ENCODE measurements at places on chromosomes 16 and 17.

DNA sequence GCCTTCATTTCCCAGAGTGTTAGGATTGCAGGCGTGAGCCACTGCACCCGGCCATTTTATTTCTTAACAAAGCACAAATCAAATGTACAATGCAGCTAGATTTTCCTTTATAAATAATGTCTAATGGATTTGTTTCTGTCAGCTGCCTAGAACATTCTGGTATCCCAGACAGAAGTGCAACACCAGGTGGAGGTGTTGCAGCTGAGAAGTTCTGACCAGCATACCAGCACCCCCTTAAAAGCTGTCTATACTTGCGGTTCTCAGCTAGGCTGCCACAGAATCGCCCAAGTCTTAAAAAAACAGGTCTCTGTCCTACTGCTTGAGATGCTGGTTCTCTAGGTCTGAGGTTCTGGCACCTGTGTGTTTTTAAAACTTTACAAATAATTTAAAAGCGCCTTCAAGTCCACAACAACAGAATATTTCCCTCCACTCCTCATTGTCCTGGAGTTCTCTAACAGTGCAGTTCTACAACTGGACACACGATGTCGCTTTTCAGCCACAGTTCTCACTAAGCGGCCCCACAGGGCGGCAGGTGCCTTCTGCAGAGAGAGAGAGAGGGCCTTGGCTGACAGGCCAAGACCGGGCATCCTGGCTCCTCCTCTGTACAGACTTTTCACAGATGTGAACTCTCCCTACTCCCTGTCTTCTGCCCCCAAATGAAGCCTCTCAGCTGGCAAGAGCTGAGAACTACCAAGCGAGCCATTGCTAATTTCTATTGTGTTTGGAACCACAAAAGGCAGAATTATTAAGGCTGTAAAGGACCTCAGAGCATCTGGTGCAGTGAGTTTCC lies 32.6 kb upstream of the MEOX1 start:
- peak; percentile 65 for DNase-seq

- DNase-seq, result peak; percentile 65
Measured at GRCh38 chr16:25126820-25127232, 15.3 kb downstream of the LCMT1 start.

- DNase-seq, result peak; percentile 44
Measured at GRCh38 chr16:72952811-72953271, 95.1 kb downstream of the ZFHX3 start.

GRCh38 chr17:58153046-58153445 lies 4.9 kb downstream of the OR4D1 start:
- no peak for DNase-seq

DNA sequence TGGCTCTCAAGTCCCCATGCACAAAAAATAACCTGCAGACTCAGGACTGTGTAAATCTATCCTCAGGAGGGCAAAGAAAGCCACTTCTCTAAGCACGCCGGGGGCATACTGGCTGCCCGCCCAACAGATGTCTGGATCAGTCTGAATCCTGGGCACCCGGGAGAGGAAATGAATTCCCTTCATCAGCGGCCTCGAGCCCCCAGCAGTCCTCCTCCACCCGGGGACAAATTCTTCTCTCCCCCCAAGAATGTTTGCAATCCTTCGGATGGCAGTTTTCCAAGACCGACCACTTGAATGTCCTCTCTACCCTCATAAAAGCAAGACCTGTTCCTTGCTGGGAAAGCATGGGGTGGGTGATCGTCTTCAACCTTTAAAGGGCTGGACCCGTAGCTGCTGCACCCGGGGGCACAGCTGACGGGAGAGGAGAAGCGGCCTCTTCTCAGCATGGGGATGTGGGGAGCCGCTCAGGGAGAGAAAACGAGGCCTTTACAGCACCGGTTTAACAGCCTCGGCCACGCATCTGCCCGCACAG lies 9.4 kb upstream of the MAP2K3 start:
- DNase-seq, result no peak

GRCh38 chr17:79573196-79573896 lies 37.5 kb downstream of the RBFOX3 start:
- DNase-seq, result no peak

- DNase-seq, result peak; percentile 43
Measured at GRCh38 chr16:28010671-28011070, 52.8 kb downstream of the GSG1L start.

DNA sequence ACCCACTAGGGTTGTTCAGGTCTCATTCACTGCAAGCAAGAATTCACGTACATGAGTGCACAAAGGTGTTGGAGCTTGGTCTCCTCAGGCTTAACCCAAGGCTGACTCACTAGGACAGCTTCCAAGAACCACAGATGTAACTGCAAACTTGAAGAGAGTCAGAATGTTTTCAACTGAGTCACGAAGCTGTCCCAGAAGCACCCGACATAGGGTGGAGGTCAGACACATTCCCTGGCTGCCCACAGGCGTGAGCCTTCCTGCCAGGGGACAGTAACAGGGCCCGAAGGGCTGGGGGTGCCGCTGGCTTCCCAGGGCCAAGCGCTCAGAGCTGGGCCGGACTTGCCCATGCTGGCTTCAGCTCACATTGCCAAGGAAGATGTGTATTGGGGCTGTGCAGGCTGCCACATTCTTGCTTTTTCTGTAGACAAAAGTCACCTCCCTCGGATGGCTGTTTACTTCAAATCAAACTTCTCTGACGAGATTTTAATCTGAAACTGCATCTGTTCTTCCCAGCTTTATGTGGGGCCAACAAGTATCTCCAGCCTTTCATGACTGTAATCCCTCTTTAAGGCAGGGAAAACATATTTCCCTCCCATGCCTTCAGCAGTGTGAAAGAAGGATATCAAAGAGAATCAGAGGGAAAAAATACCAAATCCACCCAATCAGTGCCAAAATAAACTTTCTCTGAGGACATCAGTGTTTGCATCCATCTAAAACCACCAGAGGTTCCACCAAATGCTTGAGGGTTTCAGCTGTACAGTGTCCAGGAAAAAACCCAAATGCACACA lies 14.3 kb downstream of the CMTM3 start:
- peak; percentile 89 for DNase-seq

GRCh38 chr17:10226930-10227695 lies 28.7 kb upstream of the GAS7 start:
- DNase-seq, result no peak

DNA sequence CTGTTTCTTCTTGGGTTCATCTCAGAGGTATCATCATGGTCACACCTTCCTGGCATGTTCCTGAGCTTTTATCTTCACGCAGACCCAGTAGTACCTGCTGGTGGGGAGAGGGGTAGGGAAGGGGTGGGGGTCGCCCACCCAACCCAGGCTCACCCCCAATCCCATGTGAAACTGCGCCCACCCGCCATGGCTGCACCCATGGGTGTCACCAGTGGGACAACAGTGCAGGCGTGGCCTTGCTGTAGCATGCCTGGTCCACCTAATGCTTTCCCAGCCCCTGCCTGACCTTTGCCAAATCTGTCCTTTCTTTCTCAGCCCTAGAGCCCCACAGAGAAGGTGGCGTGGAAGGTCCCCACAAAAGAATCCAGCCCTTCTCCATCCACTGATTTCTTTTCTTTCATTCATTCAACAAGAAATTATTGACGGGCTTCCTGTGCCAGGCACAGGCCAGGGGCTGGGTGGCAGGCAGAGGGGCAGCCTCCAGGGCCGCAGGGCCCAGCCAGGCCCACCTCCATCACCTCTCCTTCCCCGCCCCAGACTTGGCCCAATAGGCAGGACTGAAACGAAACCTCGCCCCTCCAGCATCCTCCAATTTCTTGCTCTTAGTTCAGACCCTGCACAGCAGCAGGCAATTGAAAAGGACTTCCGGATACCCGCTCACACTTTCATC lies 79.1 kb upstream of the TNRC6C start:
- DNase-seq, result no peak

GRCh38 chr16:20181416-20181815 lies 107.7 kb upstream of the GPR139 start:
- DNase-seq, result no peak

DNA sequence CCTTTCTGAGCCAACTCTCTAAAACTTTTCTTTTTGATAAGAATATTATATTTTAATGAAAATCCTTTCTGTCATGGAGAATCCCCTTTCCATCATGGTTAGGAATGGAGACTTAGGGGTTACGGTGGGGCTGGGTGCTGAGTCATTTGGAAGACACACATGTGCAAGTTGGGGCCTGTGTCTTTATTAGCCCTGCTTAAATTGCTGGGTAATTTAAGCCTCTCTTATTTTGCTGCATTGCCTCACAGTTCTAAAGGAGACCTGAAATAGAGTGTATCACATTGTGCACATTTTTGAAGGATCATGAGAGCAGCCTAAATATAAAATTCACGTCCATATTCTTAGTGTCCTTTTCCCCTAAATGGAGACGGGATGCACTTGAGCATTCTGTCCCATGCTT lies 61.8 kb upstream of the RBFOX1 start:
- no peak for DNase-seq

GRCh38 chr16:28258567-28258966 lies 33.8 kb upstream of the SBK1 start:
- peak; percentile 13 for DNase-seq

DNA sequence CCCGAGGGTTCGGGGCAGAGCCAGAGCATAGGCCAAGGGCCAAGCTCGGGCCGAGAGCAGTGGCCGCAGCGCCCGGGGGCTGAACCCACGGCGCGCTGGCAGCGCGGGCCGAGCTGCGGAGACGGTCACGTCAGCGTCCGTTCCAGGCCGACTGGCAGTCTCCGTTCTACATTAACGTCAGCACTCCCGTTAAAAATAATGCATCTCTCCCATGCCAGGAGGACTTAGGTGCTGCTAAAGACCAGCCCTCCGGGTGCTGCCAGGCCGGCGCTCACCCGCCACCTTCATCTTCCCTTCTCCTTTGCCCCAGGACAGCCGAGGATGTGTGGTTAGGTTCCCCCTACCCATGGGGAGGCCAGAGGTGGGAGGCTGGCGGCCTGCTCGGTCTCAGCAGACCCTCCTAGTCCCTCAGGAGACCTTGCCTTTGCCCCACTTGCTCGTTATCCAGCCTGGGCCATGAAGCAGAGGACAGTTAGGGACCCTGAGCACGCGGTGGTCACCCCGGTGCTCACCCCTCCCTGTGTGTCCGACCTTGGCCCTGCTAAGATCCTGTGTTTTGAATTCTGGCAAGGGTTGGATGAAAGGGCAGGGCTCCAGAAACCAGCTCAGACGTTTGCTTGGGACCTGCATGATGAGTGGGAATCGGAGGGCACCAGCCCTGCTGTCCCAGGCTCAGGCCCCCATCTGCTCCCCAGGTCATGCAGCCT lies 572 bp downstream of the MPG start:
- DNase-seq, result peak; percentile 45

- DNase-seq, result no peak
Measured at GRCh38 chr17:6135996-6136395, 65.8 kb downstream of the WSCD1 start.

GRCh38 chr17:58310511-58311428 lies 17.8 kb downstream of the TSPOAP1 start:
- no peak for DNase-seq

- peak; percentile 76 for DNase-seq
Measured at GRCh38 chr16:85372627-85373372, 240.3 kb upstream of the GSE1 start.

GRCh38 chr17:1203967-1204291 lies 24.1 kb upstream of the ABR start:
- DNase-seq, result no peak

DNA sequence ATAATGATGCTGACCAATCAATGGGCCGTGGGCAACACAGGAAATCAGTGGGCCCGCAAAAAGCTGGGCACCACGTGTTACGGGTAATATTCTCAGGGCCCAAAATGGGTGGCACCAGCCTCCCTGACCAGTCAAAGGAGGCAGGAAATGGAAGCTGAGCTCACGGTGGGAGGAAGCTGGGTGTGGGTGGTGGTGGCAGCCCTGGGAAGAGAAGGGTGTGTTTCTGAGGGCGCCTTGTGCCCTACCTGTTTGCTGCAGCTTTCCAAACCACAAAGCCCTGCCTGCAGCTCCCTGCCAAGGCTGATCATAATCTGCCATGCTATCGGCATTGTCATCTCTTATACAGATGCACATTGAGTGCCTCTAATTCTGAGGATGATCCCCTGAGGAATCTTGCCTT lies 457.9 kb downstream of the SLC39A11 start:
- no peak for DNase-seq

- peak; percentile 80 for DNase-seq
Measured at GRCh38 chr17:60600490-60601446, 775 bp downstream of the PPM1D start.

DNA sequence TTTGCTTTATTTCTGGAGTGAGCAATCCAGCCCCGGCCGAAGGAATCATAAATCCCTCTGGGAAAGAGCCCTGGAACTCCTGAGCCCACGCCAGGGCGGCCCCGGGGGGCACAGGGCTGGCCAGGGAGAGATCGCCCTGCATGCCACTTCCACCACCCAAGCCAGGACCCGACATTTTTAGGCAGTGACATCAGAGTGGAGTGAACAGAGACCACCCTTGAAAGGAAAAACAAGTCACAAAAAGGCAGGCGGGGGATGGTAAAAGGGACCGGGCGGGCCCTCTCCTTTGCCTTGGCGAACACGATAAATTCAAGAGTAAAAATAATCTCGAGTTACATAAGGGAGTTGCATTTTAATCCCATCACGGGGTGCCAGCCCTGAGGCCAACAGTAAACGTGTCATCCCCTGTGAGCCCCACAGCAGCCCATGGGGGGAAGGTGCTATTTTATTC lies 284.1 kb downstream of the C16orf95 start:
- DNase-seq, result no peak

- no peak for DNase-seq
Measured at GRCh38 chr16:9846362-9847099, 335.7 kb downstream of the GRIN2A start.

DNA sequence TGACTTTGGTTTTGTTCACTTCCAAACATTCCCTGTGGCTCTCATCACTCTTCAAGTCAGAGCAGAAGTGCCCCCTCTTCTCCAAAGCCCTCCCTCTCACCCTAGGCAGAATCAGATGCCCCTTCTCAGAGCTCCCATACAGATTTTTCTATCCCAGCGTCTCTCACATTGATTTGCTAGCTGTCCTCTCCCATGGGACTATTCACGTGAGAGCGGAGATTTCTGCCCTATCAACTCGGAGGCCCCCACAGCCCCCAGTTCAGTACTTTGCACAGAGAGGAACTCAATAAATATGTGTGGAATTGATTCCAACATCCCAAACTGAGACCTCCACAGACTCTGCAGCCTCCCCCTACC lies 182.6 kb downstream of the C16orf78 start:
- no peak for DNase-seq

- no peak for DNase-seq
Measured at GRCh38 chr17:50621574-50622031, 13.1 kb upstream of the ABCC3 start.

DNA sequence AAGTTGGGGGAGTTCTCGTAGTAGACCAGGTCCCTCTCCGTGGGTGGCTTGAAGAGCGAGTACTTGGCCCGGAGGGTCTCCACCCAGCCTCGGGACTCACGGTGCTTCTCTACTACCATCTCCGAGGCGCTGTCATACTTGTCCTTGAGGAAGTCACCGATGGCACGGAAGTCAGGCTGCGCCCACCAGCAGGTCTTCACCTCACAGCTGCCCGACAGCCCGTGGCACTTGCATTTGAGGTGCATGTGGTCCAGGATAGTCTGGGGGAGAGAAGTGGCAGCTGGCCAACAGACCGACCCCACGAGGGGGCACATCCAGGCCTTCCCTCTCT lies 50.0 kb downstream of the WNT3 start:
- DNase-seq, result no peak

DNA sequence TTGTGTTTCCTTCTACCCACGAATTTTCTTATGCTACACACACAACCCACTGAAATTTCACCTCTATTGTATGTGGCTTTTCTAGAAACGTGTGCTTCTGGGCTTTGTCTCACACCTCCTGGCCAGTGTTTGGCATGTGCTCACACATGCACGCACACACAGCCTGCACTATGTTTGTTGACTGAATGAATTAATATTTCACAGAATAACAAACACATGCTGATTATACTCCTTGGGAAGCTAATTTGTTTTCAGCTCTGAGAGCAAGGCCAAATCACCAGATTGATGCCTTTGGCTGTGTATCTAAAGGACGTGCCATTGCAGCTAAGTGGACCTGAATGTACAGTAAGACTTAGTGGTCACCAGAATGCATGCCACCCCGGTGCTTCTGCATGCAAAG lies 210.7 kb downstream of the WWOX start:
- DNase-seq, result no peak

All from fibroblast of gingiva (primary cell).